ENCODE measurements at places on chromosomes 5 and 9. TPM values are rescaled to one million over a fixed set of nuclear protein-coding genes. Genes with fewer than 3 reads are reported as not detected.

The GKAP1 gene
- 1.0 TPM for total RNA-seq

The MEIKIN gene
- total RNA-seq, result not detected

The MLLT3 gene
- total RNA-seq, result 10.0 TPM

The SLC4A9 gene
- total RNA-seq, result not detected

The LCN12 gene
- not detected for total RNA-seq

The ARAP3 gene
- 9.9 TPM for total RNA-seq

The NIPAL4 gene
- total RNA-seq, result not detected

The GLRX gene
- total RNA-seq, result 112 TPM

The XRCC4 gene
- 11.8 TPM for total RNA-seq

The TAF11L10 gene
- total RNA-seq, result not detected

The SV2C gene
- total RNA-seq, result not detected

The ATP6V1G1 gene
- total RNA-seq, result 90.8 TPM

The RAB3C gene
- total RNA-seq, result not detected

The SPATA6L gene
- under 0.01 TPM for total RNA-seq

The ARHGEF39 gene
- total RNA-seq, result 15.0 TPM
